ENCODE measurements at places on chromosomes 6 and 20.

DNA sequence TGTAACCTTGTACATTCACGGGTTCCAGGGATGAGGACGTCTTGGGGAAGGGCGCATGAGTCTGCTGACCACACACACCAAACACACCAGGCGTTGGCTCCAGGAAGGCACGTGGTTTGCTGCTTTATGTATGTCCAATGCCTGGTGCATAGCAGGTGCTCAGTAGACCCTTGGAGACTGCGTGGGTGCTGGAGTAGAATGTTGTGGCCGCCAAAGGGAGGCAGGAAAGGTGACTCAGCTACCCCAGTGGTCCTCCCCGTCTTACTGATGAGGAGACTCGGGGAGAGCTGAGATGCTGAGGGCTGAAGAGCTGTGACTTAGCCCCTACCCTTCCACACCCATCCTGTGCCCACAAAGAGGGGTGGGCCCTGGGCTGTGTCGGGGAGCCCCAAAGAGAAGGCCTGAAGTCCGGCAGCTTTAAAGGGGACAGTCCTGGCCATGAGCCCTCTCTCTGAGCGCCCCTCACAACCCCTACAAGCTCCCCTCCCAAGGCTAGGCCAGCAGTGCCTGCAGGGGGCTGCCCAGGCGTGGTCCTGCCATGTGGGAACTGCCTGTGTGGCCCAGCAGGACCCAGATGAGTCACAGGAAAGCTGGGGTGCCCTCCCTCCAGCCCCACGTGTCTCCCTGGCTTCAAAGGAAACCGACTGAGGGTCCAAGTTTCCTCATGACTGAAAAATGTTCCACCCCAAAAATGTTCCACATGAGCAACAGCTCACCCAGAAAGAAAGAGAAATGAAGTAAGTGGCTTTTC lies 28.0 kb upstream of the PTGIS start:
- DNase-seq = no peak

- DNase-seq = no peak
Observed at GRCh38 chr20:36645998-36646397, at the start of gene SLA2. Gene SLA2, minus strand, starts transcription at chr20:36646196. Its CDS starts 4,861 bp downstream, at chr20:36641335.

DNA sequence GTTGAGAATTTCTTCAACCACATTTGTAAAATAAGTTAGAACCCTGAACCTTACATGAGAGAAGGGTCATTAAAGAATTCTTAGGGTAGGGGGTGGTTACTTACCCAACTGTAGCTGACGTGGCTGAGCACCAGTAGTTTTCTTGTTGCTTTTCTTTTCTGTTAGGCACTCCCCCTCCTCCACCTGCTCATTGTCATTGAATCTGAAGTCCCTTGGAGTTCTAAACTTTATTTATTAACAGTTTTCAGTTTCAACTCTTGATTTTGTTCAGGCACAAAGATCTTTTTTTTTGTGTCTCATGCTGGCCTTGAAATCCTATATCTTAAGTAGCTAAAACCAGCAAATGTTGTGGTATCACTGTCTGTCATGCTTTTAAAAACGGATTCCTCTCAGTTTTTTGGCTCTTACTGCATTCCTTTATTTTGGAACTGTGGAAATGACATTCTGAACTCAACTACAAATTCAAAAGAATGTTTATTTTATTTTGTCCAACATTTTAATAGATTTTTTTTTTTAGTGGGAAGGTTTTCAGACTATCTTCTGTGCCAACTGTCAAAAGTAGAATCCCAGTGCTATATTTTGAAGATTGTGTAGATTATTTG lies 465.2 kb downstream of the PHF3 start:
- DNase-seq = no peak

- no peak for DNase-seq
Observed at GRCh38 chr6:71383901-71384489, 95.4 kb downstream of the OGFRL1 start.

DNA sequence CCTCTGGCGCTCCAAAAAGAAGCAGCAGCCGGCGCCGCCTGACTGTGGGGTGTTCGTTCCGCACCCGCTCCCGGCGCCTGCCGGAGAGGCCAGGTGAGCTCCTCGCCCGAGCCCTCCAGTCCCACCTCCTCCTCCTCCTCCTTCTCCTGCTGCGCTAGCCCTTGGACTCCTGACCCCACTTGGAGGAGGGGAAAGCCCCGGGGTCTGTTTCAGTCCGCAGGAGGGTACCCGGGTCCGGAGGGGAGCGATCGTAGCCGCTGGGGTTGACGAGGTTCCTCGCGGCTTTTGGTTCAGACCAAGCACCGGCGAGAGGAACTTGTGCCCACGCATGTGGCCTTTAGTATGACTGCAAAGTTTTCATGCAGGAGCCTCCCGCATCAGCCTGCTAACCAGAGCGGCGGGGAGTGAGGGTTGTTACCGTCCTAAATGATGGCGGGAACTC lies 493 bp downstream of the CRYBG1 start:
- no peak for DNase-seq

GRCh38 chr6:10824297-10824696 lies 14.0 kb downstream of the MAK start:
- no peak for DNase-seq

DNA sequence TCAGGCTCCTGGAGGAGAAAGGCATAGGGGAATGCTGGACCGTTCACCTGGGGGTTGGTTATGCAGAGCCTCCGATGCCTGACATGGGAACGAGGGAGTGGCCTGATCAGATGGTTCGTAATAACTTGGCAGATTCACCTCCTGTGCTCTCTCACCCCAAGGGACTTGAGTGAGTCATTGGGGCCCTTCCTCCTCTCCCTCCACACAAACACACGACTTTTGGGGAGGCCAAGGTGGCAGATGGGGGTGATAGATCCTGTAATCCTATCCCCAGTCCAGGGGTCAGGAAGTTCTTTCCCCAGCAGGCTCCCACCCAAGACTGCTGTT lies 45.6 kb upstream of the ARFGEF2 start:
- DNase-seq = no peak

- no peak for DNase-seq
Observed at GRCh38 chr6:159829526-159829925, 29.4 kb downstream of the PNLDC1 start.

DNA sequence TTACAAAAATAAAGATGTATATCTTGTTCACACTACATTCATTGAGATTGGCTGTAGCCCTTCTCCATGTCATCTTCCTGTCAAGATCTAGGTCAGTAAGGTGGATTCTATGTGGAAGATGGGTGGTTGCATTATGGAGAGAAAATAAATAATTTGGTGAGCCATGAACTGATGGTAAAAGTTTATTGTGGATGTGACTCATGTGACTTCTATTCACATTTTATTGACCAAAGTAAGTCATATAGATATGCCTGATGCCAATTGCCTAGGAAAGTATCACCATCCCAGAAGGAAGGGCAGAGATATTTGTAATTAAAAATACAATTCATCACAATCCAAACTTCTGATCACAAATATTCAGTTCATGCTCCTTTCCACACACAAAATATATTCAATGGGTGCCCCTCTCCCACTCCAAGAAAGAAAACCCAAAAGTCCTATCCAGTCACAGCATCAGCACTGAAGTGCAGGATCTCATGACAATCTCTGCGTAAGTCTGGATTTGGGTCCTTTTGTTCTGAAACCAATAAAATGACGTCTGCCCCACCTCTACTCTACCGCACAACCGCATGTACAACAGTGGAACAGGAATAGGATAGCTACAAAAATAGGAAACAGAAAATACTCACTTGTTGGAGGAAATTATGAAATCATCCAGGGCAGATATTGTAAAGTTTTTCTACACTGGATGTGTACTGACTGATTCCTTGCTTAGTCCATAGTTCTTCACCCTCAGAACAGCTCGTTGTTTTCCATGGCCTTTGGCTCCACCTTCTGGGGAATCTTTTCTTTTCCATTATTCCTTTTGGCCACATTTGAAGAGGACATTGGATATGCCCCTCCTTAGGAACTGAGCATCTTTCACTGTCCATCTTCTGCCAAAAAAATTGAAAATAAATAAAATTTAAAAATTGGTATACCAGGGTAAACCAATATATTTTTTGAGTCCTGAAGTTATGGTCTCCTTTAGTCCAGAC lies 16.1 kb upstream of the SLC17A3 start:
- peak; percentile 43 for DNase-seq

DNA sequence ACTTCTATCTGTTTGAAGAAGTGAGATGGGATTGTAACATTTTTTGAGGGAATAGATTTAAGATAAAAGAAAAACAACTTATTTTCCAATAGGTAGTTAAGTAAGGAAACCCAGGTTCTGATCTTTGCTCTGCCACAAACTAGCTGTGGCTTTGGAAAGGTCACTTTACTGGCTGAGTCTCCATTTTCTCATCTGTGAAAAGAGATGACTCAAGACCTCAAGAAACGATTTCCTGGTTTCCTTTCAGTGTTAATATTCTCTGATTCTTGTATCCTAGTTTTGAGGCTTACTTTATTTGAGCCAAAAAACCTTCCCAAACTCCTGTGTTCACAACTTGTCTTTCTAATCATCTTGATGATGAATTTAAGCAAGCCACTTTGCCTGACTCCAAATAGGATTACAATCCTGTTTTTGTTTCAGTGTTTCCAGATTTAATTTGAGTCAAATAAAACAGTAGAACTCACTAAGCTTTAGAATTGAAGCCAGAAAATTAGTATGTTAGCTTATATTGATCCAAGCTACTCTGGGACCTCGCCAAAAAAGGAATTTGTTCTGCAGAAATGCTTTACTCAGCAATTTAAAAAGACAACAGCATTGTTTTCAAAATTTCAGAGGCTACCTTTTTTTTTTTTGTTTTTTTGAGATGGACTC lies 51.1 kb downstream of the ENPP1 start:
- no peak for DNase-seq

GRCh38 chr20:49863666-49864065 lies 51.0 kb downstream of the SLC9A8 start:
- DNase-seq = no peak

DNA sequence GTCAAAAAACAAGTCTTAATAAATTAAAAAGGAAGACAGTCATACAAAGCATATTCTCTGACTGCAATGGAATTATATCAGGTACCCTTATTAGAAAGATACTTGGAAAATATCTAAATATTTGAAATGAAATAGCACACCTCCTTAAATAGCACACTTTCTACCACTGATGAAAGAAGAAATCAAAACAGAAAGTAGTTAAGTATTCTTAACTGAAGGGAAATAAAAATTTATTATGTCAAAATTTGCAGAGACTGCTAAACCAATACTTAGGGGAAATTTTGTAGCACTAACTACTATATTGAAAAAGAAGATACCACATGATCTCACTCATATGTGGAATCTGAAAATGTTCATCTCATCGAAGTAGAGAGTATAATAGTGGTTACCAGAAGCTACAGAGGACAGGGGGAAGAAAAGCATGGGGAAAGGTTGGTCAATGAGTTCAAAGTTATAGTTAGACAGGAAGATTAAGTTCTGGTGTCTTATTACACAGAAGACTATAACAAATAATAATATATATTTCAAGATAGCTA lies 112.2 kb downstream of the ASCC3 start:
- DNase-seq = no peak

GRCh38 chr6:127879685-127880084 lies 21.2 kb downstream of the THEMIS start:
- DNase-seq = no peak

GRCh38 chr6:38367231-38367630 lies 272.5 kb downstream of the BTBD9 start:
- DNase-seq = no peak

GRCh38 chr6:134863763-134864510 lies 86.0 kb downstream of the ALDH8A1 start:
- no peak for DNase-seq

- no peak for DNase-seq
Observed at GRCh38 chr20:44642203-44643153, 9.0 kb downstream of the ADA start.

Measured in right renal cortex interstitium (tissue), 3 donors.